CD4-positive, alpha-beta memory T cell (primary cell): ENCODE measurements at places on chromosomes 2 and 18. TPM values are rescaled to one million over a fixed set of nuclear protein-coding genes. Genes with fewer than 3 reads are reported as not detected.

The RAB11FIP5 gene
- total RNA-seq = 10.9 TPM

The UGT1A4 gene
- not detected for total RNA-seq

GRCh38 chr18:63834471-63835113 lies 52.9 kb upstream of the SERPINB2 start:
- H3K36me3 ChIP-seq = no peaks in the 10 kb centered on the region
- no peaks in the 10 kb centered on the region for H3K4me1 ChIP-seq
- no peak overlapping the region for H3K4me3 ChIP-seq
- no peak overlapping the region for H3K27ac ChIP-seq

The NOSTRIN gene
- not detected for total RNA-seq

The EPAS1 gene
- 2.3 TPM for total RNA-seq

The CAPN14 gene
- total RNA-seq = 0.61 TPM

DNA sequence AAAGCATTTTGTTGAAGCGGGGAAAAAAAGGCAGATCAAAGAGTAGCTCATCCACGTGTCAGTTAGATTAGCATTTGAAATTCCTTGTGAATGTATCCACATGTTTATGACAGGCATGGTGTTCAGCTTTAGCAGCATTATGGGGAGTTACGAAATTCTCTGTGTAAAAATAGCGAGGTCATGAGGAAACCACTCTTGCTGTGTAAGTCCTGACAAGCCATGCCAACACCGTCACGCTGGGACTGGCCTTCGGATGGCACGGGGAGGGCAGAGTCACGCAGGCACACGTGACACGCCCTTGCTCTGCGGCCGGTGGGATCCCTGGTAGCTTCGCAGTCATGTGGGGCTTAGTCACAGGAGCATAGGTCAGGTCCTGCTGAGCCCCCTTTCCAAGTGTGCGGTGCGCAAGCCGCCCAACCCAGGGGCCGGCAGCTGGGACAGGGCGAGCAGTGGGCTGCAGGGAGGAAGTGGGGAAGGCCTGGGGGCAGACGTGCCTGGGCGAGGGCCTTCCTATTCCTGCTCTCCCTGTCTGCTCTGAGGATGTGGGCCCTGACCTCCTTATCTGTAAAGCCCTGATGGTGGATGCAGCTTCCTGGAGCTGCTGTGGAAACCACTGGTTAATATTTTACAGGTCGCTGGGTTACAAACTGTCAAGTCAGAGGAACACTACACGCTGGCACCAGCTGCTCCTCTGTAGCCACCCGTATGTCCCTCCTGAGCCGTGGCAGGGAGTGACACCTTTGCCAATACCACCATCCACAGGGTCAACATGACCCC lies 18.0 kb downstream of the MBP start:
- no peaks in the 10 kb centered on the region for H3K27me3 ChIP-seq
- H3K27ac ChIP-seq = peak overlapping the region; percentile 36
- H3K36me3 ChIP-seq = peaks cover 13% of the 10 kb centered on the region
- H3K4me1 ChIP-seq = peaks cover 90% of the 10 kb centered on the region
- no peak for DNase-seq

- H3K4me3 ChIP-seq = no peak overlapping the region
- H3K27me3 ChIP-seq = peaks cover 4% of the 10 kb centered on the region
- no peak overlapping the region for H3K27ac ChIP-seq
- no peaks in the 10 kb centered on the region for H3K36me3 ChIP-seq
Measured at GRCh38 chr2:160144280-160144990, 55.6 kb downstream of the ITGB6 start.
